ENCODE measurements at places on chromosomes 1 and 21.

DNA sequence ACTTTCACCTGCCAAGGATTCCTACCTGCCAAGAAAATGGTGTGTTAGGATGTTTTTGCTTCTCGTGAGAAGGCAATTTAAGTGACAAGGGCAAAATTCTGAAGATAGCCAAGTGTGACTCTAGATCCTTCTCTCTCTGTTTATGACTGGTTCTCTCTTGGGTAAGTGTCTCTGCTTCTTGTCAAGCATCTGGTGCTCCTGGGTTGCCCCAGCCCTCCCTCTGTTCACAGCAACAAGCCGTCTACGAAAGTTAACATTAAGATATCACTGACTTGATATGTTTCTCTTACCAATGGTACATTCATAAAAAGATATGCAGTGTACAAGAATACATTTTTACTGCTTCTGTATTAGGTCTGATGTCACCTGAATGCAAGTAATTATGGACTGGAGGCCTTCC is 55.4 kb downstream of the PROX1 start:
- H3K27ac ChIP-seq, result no peak overlapping the region
- no peaks in the 10 kb centered on the region for H3K27me3 ChIP-seq
- H3K4me1 ChIP-seq, result no peaks in the 10 kb centered on the region

GRCh38 chr21:44544566-44544965 is 4.6 kb upstream of the KRTAP10-1 start:
- H3K36me3 ChIP-seq, result no peaks in the 10 kb centered on the region
- H3K4me1 ChIP-seq, result no peaks in the 10 kb centered on the region
- no peak overlapping the region for H3K27ac ChIP-seq
- no peaks in the 10 kb centered on the region for H3K27me3 ChIP-seq

GRCh38 chr1:237650809-237651208 is 239.9 kb downstream of the ZP4 start:
- H3K4me1 ChIP-seq, result no peaks in the 10 kb centered on the region
- no peaks in the 10 kb centered on the region for H3K27me3 ChIP-seq
- DNase-seq, result no peak
- H3K27ac ChIP-seq, result no peak overlapping the region

DNA sequence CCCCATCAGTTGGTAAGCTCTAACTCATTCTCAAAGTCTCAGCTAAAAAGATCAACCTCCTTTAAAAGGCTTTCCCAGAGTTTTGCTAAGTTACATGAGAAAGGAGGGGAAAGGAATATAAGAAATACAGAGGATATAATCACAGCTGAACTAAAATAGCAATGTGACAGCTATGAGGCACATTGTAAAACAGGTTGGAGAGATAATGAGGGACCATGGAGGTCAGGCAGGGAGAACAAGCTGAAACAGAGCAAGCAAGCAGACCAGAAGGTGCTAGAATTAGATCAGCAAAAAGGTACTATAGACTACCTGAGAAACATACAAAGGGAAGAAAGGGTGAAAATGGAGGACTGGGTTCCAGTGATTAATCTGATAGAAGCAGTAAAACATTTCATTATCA is 28.5 kb downstream of the GPATCH2 start:
- no peak overlapping the region for H3K27ac ChIP-seq
- no peak overlapping the region for H3K4me3 ChIP-seq
